Stimulated activated CD8-positive, alpha-beta memory T cell treated with anti-CD3 and anti-CD28 coated beads, Interleukin-4, amount 100 ng/mL, for 24 hours (primary cell): ENCODE measurements at places on chromosomes 12 and 14.

DNA sequence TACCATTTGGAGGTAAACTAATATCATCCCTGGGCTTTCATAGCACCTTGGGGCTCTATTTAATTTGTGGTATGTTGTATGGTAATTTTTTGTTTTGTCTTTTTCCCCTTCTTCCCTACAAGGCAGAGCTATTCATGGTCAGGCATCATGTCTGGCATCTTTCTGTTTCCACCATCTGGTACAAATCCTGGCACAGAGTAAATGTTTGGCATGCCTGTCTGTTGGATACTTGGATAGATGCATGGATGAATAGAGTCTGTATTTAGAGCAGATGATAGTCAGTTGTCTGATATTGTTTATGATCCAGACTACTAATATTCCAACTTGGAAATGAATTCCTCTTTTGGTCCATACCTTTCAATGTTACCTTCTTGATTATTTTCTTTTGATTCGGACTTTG is 139.8 kb downstream of the NEDD1 start:
- DNase-seq, result no peak

DNA sequence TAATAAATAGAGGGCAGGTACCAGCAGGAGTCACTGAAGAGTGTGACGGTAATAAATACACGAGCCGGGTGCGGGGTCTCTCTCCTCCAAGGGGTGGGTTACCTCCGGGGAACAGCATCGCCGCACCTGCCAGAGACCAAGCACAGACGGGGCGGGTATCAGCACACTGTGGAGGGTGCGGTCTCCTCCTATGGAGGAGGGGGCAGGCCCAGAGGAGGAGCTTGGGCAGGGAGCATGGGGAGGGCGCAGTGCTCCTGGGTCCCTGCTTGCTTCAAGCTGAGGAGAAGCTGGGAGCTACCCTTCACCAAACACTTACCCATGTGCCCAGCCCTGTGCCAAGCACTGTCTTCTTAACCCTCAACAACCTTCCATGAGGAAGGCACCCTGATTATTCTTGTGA is 12.8 kb downstream of the PGF start:
- DNase-seq, result no peak

DNA sequence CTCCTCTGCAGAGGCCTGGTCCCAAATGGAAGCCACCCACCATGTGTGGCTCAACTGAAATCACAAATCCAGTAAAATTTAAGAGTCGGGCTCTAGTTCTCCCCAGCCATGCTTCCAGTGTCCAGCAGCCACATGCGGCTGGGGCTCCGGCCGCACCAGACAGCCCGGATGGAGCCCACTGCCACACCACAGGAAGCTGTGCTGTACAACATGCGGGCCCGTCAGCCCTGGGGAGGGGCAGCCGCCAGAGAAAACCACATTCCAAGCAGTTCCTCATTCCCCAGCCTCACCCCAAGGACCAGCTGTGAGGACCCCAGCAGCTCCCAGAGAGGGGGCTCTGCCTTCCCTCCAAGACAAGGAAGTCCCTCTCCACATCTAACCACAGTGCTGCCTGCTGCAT is 135.0 kb downstream of the NCOR2 start:
- DNase-seq, result no peak

DNA sequence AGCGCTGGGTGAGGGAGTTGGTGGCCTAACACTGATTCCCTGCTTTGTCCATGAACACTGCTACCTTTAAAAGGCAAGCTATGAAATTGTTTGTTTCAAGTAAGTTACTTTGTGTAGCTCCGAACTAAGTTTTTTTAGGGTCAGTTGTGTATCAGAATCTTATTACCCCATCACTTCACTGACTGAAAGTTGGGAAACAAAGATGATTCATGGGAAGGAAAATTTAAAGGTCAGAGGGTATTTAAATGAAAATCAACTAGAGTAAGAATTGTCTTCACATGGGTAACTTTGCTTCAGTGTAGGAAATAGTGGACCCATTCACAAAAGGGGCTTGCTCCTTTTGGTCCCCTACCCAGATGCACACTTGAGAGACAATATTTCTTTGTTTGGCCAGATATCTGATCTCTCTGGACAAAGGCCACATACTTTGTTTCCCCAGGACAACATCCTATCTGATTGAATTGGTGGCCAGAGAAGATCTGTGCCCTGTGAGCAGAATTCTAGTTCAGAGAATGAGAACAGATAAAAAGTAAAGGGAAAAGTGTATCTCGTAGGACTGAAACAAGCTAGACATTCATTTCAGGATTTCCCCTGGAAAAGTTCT is 53.5 kb downstream of the RAB35 start:
- DNase-seq, result no peak

DNA sequence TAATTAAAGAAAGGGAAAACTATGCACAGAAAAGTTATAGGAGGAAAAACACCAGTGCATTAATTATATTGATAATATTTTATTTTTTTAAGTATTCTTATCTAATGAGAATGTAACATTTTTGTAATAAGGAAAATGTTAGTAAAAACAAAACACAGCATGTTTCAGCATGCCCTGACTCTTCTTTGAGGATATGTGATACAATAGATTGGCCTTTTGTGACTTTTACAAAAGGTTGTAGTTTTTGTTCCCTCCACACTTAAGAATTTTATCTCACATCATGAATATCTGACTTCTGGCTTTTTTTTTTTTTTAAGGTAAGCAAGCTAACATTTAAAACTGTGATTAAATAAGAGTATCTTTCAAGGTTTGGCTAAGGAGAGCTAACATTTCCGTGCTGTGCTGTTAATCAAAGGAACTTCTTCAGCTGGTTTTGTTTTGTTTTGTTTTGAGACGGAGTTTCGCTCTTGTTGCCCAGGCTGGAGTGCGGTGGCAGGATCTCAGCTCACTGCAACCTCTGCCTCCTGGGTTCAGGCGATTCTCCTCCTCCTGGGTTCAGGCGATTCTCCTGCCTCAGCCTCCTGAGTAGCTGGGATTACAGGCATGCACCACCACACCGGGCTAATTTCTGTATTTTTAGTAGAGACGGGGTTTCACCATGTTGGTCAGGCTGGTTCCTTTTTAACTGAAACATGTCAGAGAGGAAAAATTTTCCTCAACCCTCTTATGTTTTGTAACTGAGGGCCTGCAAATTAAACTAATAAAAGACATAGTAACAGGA is 30.8 kb upstream of the RESF1 start:
- DNase-seq, result no peak

DNA sequence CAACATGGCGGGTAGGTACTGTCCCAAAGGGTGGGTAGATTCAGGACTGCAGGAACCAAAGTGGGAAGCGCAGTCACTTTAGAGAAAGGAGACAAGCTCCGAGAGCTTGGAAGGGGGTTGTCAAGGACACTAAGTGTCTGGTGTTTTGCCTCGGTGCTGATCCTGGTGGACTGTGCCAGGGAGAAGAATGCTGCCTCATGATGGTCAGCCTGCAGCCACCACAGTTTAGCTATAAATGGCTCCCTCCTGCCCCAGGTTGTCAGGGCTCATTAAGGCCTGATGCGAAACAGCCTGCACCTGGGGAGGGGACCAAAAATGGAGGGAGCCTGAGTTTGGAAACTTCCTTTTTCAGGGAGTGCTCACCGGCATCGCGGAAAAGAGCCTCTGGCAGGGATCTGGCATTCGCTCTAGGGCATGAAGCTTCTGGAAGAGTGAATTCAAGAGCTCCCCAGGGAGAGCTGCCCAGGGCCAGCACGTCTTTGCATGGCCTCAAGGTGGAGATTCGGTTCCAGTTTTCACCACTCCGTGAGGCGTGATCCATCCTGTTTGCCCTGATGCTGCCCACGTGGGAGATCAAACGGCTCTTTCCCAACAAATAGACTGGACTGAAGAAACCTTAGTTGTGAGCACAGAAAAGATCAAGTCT is 164.0 kb downstream of the FOXN3 start:
- DNase-seq, result no peak

DNA sequence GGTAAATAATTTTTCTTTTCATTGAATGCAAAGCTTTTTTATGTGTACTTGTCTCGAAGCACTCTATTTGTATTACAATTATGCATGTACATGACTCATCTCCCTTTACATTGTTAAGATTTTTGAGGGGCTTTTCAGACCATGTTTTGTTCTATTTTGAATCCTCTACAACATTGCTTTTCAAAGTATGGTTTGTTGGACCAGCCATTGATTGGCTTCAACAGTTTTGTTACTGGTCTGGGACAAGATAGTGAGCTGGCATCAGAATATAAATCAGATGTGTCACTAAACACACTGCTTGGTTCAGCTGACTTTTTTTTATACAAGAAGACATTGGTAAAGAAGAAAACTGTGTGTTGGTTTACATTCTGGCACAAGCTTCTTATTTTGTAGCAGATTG is 122.3 kb downstream of the MON2 start:
- no peak for DNase-seq

DNA sequence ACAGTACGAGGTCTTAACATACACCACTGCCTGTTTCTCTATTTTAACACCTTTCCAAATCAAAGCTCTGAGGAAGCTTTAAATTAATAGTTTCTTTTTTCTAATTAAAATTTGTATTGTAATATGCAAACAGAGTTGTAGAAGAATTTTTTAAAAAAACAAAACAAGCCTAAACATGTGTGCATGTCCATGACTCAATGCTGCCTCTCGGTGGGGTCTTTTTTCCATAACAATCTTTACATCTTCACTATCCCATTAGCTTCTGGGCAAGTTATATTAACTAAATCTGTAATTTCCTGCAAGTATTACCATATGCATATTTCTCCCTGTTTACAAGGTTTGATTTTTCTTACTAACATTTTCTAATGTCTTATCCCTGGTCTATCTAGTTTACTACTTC is 143.9 kb upstream of the NAV3 start:
- DNase-seq, result no peak

GRCh38 chr12:120861074-120861795 is 42.9 kb downstream of the SPPL3 start:
- DNase-seq, result no peak

- DNase-seq, result no peak
These were observed 480 bp downstream of the PTPN6 start for GRCh38 chr12:6951551-6952120.

GRCh38 chr14:60183741-60184140 is 18.5 kb upstream of the DHRS7 start:
- no peak for DNase-seq

- DNase-seq, result no peak
These were observed 3.4 kb downstream of the JAG2 start for GRCh38 chr14:105165134-105165704.

DNA sequence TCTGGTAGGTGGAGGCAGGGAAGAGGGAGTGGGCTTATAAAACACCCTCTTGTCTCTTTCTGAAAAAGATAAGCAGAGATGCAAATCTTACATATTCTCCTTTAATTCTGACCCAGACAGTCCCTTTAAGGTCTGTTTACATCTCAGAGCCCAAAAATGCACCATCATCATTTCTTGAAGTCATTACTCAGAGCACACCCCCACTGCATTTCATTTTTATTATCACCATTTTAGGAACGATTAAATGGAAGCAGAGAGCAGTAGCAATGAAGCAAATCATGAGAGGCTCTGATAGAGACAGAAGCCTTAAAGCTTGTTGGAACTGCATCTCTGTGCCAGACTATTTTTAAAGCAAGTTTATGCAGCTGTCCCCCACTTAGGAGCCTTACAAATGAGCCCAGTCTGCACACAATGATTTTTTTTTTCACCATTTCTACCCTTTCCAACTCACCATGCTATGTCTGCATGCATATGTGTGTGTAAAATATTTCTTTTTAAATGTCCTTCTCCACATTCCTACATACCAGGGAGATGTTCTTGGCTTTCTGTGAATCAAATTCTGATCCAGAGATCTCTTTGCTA is 311.0 kb downstream of the GRIN2B start:
- no peak for DNase-seq

- no peak for DNase-seq
These were observed 55.8 kb downstream of the DAD1 start for GRCh38 chr14:22533057-22533704.

- DNase-seq, result no peak
These were observed 38.0 kb downstream of the DPF3 start for GRCh38 chr14:72855913-72856312.

DNA sequence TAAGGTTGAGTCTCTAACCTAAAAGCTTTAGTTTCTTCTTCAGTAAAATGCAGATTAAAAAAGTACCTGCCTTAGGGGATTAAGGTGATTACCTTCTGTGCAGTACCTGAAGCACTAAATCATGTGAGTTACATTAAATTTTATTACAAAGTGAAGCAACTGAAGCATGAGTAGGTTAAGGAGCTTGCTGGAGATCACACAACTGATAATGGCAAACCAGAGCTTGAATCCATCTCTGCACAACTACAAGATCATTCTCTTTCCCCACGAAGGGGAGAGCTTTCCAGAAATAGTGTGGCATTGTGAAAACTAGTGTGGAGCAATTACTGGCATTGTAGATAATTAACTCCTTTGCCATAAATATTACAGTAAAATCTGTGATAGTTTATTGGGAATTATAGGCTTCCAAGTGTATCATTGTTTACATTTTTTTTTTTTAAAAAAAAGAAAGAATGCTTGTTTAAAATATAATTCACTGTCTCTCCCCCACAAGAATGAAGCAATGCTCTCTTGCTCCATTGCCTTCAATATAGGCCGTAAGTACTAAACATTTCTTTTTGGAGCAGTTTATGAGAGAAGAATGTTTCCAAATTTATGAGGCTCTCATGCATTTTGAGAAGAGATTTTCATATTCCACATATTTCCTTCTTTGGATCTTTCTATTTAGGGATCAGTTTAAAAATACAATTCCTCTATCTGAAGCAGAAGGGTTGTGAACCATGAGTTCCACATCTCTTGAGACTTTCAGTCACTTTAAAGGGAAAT is 20.5 kb downstream of the SLC38A2 start:
- no peak for DNase-seq

DNA sequence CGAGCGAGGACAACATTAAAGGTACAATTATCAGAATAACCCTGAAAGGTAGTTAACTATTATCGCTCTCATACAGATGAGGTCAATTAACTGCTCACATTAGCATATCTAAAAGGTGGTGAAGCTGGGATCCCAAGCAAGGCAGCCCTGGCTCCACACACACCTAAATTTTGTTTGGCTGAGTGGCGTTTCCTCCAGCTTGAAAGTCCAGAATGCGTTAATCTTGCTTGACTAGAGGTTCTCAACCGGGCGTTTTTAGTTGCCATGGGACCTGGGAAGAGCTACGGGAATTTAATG is 531 bp downstream of the DLGAP5 start:
- no peak for DNase-seq

- no peak for DNase-seq
These were observed 98.1 kb downstream of the GALC start for GRCh38 chr14:87894920-87895319.

DNA sequence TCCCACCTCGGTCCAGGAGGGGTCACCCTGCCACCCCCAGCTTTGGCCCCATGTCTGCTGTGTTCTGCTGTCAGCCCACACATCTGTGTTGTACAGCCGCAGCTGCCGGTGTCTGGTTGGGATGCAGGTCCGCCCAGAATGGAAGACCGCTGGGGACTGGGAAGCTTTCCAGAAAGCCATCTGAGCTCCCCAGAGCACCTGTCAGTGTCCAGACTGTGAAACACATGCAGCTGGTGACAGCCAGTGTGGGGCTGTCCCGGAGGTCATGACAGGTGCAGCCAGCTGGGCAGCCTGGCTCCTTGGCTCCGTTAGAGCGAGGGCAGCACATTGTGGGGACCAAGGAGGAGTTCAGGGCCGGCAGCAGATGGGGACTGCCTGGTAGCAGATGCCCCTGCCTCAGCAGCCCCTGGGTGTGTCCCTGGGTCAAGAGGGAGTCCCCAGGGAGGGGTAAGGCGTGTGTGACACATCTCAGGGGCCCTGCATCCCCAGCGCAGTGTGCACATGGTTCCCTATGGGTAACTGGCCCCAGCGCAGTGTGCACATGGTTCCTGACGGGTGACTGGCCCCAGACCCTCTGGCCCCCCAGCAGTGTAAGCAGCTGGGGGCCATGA is 16.4 kb downstream of the CEP170B start:
- no peak for DNase-seq
